Skeletal muscle cell (primary cell): ENCODE measurements at places on chromosomes 7 and 10.

DNA sequence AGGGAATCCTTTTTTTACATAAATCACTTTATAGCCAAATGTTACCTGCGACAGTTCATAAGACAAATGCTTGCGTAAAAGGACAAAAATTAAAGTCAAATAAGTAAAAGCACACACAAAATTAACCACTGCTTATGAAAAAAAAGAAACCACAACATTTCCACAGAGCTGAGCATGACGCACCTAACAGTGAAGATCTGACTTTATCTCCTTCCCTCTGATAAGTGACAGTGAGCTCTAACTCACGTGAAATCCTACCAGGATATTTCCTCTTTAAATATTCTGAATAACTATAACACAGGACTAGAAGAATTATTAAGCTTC is 225.5 kb downstream of the SFMBT2 start:
- DNase-seq, result no peak

DNA sequence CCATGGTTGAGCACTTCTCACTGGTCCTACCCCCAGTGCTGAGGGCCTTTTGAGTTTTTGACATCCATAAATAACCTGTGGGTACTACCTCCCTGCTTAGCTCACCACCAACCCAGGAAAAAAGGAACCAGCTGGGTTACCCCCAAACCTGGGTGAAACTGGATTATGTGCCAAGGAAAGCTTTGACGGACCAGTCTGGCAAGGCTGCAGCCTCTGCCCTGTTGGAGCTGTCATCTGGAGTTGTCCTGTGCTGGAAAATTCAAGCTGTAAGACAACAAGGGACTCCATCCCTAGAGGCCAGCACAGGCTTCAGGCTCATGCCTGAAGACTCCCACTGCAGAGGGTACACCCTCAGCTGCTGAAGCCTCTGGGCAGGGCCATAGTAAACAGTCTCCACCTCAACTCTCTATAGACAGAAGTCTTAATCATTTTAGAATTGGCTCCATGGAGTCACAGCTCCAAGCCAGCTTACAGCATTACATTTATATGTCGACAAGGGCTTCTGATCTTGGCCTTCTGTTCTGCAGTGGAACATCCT is 115.5 kb upstream of the AFAP1L2 start:
- DNase-seq, result no peak

DNA sequence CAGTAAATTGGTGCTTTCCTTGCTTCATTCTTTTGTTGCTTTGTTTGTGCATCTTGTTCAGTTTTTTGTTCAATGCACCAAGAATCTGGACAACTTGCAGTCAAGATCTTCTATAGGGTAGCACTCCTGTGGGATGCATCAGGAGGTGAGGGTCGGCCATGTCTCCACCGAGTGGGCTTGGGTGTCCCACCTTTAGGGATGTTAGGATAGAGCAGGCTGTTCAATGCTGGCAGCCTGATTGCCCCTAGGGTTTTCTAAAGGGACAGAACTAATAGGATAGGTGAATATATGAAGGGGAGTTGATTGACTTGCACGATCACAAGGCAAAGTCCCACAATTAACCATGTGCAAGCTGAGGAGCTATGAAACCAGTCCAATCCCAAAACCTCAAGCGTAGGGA is 109.9 kb downstream of the GLRX3 start:
- DNase-seq, result no peak

DNA sequence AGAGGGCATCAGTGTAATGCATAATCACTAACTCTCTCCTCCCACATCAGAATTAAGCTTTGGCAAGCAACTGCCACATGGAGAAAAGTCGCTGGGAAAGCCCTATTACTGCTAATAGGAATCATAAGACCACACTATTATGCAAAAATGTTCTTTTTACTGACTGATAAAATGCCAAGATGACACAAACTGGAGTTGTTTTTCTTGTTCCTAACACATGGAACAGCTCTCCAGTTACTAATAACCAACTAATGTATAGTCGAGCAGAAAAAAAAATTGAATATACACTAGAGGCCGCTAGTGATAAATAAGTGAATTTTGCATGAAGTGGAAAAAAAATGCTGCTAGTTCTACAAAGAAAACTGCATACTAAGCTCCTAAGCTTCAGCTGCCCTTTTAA is 165.6 kb downstream of the TPK1 start:
- DNase-seq, result no peak

DNA sequence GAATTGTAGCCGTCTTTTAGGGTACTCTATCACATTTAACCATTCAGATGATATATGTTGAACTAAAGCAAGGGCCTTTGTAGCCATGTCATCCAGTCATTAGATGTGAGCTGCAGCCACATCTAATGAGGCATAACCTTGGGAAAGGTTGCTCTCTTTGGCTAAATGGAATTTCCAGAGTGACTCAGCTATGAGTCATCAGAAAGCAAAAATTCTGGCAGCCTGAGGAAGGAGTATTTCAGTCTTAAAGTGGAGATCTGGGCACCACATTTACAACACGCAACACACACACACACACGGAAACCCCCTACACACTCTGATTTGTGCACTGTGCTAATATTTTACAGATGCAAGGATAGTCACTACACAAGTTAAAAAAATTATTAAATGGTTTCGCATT is 176.9 kb upstream of the ZWINT start:
- no peak for DNase-seq

GRCh38 chr7:94243066-94243711 is 151.5 kb upstream of the COL1A2 start:
- no peak for DNase-seq

DNA sequence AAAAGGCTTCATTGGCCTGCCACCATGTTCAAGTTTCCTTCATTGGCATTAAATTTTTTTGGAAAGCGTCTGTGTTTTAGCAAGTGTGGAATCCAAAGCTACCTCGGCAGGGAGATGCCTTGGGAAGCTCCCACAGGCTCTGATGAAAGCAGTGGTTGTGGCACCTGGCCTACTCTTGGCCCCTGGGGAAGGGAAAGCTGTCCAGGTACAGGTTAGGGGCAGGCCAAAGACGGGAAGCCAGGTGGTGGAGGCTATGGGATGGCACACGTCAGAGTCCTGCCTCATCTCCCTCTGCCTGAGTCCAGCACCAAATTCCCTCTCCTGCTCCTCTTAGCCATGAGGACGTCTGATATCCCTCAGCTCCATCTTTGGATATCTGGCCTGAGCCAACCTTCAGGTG is 49.7 kb downstream of the C10orf120 start:
- DNase-seq, result no peak

GRCh38 chr7:155676052-155676451 is 31.6 kb downstream of the RBM33 start:
- no peak for DNase-seq
